ENCODE measurements at places on chromosomes 12 and 14.

- no peak for DNase-seq
These were observed at the start of gene GABARAPL1 for GRCh38 chr12:10212739-10213131. Gene GABARAPL1 (plus strand): TSS chr12:10212877. CDS start chr12:10213130, 253 bp downstream.

- DNase-seq = no peak
These were observed 125.9 kb downstream of the ZNF664 start for GRCh38 chr12:124098887-124099286.

- DNase-seq = no peak
These were observed 198.1 kb downstream of the ERC1 start for GRCh38 chr12:1189163-1189562.

DNA sequence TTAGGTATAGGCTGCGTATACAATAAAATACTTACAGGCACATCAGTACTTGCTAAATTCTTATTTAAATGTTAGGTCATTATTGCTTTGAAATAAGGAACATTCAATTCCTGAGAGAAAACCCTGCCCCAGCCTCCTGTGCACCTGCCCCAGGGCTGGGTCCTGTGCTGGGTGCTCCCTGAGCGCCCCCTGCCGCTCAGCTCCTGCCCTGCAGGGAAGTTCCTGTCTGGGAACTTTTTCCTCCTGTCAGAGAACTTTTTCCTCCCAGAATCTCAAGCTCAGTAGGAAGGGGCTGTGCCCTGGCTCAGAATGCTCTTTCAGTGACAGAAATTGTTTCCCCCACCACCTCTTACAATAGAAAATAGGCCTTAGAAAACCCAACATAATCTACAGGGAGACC is 751.1 kb downstream of the TMEM121 start:
- no peak for DNase-seq

- DNase-seq = no peak
These were observed 28.5 kb upstream of the PLEK2 start for GRCh38 chr14:67440513-67440912.

- no peak for DNase-seq
These were observed 2.4 kb upstream of the MLH3 start for GRCh38 chr14:75053396-75054291.

- no peak for DNase-seq
These were observed 79.2 kb downstream of the MDGA2 start for GRCh38 chr14:47596232-47596631.

- peak; percentile 42 for DNase-seq
These were observed 8.8 kb downstream of the ALDH2 start for GRCh38 chr12:111775205-111776193.

DNA sequence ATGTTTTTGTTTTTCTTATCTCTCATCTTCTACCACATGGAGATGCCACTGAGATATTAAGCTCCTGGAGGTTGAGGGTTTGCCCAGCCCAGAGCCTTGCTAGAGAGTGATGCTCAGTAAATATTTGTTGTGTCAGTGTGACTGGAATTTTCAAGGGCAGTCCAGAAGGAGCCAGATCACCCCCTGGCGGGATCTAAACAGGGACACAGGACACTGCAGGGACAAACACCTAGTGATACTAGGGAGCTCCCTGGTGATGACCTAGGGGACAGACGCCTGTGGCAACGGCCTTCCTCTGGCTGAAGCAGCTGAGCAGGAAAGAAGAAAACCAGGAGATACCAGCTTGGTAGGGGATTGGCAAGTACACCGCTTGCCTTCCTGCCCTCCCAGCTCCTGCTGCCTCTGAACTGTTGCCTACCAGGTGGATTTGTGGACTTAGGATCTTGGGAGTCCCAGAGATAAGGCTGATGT is 714.4 kb upstream of the TBX3 start:
- DNase-seq = no peak

DNA sequence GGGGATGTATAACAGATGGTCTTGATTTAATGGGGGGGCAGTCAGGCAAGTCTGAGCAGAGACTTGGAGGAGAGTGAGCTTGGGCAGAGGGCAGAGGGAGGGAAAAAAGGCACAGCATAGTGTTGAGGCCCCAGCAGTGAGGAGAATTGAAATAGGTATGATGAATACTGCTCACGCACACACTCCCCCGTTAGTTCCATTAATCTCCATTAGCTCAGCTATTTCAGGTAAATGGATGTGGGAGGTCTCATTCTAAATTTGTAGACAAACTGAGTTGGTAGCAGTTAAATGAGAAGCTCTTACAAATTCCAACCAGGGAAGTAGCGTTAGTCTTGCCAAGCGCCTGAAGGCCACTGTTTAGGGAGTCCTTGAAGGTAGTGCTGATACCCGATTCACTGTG is 66.7 kb upstream of the STON2 start:
- DNase-seq = no peak

GRCh38 chr12:131694116-131694838 is 16.6 kb upstream of the SFSWAP start:
- DNase-seq = no peak
